B cell (primary cell): ENCODE measurements at places on chromosomes 16 and 17.

GRCh38 chr17:69525920-69526841 lies 111.7 kb downstream of the MAP2K6 start:
- peak; percentile 49 for DNase-seq

DNA sequence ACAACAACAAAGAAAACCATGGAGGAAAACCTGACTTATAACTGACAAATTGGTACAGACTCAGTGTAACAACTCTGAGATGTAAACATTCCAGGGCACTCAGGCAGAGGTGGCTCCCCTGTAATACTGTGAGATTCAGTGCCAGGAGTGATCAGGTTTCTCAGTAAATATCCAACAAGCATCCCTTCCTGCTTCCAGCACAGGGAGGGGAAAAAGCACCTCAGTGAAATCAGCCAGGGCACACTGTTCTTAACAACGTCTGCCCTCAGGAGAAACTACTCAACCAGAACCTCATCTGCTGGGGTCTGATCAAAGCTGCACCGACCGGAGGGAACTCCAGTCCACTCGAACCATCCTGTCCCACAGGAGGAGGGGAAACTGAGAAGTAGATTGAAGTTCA lies 52.3 kb downstream of the AMFR start:
- DNase-seq, result no peak

DNA sequence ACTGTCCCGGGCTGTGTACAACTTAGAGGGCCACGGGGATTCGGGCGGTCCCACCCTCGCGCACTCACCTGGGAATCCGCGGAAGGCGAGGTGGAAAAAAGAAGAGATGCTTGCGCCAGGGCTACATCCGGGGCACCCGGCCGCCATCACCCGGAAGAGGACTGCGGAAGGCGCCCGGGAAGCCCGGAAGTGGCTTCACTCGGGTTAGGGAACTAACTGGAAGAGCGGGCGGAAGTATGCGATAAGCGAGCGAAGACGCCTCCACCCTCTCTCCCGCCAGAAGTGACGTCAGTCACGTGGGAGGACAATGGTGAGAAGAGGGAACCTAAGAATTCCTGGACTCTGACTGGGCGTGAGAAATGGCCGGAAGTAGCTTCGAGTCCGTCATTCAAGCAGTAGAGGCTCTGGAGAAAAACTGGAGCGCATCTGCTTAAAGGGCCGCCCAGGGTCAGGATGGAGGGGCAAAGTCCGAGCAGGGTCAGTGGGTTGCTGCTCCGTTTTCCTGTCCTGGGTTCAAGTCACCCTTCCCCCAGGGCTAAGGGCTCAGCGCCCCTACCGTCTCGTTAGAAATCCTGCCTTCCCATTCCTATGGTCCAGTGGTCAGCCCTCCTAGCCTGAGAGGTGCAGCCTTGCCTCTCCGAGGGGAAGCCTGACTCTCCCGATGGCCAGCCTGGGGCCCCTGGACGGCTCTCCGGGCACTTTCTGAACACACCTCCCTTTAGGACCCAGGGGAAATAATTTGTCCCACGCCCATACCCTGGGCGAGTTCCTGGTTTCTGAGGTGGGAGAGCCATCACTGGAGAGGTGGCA lies at the start of gene CD2BP2:
Gene CD2BP2 (minus strand): TSS at position 165 of the 810 bp plus-strand sequence. CDS start 627 bp downstream, outside the sequence.
- DNase-seq, result peak; percentile 95

GRCh38 chr16:12170103-12171040 lies 193.8 kb downstream of the SNX29 start:
- no peak for DNase-seq

GRCh38 chr17:52383493-52384100 lies 225.1 kb upstream of the CA10 start:
- no peak for DNase-seq

- DNase-seq, result peak; percentile 65
These were observed 170.8 kb upstream of the FAM20A start for GRCh38 chr17:68771867-68772515.

DNA sequence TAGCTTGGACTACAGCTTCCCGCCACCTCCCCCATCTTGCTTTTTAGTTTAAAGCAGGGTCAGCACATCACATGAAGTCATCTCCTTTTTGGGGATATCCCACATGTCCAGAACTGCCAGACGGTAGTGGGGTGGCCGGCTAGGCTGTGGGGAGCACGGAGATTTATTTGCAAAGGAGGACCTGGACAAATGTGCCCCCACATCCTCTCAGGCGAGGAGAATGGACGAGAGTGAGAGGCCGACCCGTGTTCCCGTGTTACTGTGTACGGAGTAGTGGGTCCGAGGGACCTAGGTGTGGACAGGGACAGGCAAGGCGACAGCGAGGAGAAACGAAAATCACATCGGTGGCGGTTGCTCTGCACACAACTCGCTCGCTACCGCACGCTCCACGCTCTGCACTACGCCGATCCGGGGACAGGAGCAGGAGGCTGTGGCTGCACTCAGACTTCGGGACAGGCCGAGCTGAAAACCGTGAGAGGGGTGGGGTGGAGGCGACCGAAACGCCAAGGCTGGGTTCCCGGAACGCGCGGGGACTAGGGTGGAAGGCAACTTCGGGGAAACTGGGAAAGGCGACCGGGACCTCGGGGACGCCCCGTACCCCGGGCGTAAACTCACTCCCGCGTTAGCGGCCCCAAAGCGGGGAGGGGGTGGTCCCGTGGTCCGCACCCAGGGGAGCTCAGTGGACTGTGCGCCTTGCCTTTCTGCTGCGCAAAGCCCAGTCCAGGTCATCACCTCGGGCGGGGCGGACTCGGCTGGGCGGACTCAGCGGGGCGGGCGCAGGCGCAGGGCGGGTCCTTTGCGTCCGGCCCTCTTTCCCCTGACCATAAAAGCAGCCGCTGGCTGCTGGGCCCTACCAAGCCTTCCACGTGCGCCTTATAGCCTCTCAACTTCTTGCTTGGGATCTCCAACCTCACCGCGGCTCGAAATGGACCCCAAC lies at the start of gene MT1A:
Gene MT1A (plus strand): TSS at position 853 of the 937 bp plus-strand sequence. CDS start 73 bp downstream, at position 926.
- peak; percentile 29 for DNase-seq

DNA sequence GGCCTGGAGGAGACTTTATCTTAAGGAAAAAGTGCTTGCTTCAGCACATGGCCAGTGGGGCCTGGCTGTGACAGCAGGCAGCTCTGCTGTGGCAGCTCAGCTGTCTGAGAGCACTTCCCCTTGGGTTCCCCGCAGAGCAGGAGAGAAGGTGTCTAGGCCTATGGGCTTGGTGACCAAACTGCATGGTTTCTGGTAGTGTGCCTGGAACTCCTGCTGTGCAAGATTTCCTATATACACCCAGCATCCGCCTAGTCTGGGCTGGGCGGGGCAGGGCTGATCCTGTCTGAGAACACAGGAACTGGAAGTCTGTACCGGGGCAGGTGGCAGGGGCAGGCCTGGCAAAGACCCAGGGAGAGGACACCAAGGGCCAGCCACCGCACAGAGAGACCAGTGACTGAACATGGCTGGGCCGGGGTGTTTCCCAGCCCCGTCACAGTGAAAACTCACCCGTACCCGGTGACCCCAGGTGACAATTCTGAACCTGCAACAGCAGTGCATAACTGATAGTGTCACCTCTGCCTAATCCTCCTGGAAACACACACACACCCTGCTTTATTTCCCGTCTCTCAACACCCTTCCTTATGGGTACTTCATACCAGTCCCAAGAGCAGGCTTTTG lies 39.3 kb downstream of the CHD9 start:
- peak; percentile 64 for DNase-seq

DNA sequence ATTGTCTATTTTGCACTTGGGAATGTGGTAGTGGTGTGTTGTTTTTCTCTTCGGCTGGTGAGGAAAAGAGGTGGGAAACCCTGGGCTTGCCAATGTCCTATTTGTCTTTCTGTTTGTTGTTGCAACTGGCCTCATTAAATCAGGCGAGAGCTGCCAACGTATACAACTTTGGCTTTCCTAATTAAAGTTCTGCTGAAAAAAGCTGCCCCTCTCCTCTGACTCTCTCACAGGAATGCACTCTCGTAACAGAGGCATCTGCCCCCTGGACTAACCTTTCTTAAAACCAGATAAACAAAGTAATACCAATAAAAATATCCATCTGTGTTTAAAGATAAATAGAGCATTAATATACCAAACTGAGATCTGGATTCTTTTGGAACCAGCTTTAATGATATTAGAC lies 7.8 kb downstream of the CDRT15 start:
- no peak for DNase-seq

DNA sequence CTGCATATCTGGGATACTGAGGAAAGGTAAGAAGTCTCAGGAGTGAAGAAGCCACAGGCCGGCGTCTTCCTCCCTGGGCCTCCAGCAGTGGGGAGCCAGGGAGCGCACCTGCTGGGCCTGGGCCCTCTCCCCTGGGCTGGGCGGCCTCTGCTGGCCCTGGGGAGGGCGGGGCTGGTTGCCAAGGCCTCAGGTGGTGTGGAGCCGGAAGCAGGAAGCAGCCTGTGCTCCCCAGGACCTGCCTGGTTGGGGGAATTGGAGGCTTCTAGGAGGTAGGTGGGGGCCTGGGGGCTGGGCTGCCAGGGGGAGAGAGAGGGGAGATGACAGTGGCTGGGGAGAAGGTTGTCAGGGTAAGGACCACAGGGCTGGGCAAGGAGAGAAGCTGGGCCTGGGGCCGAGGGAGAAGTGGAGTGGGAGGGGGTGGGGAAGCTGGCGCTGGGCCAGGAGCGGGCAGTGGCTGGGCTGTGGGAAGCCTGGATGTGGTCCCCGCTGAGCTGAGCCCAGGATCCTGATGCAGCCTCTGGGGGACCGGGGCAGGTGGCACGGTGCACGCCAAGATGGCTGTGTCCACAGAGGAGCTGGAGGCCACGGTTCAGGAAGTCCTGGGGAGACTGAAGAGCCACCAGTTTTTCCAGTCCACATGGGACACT lies at the start of gene SMIM22:
Gene SMIM22 (plus strand): TSS at position 189 of the 647 bp plus-strand sequence. CDS start 366 bp downstream, at position 555.
- DNase-seq, result no peak

DNA sequence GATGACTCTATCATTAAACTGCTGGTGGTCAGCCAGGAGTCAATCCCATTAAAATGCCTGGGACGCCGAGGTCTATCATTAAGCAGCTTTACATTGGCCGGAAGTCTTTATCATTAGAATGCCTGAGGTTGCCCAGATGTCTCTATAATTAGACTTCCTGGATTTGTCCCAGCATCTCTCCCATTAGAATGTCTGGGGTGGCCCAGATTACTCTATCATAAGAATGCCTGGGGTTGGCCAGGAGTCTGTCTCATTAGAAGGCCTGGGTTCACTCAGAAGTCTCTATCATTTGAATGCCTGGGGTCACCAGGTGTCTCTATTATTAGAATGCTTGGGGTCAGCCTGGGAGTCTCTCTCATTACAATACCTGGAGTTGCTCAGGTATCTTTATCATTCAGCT lies 2227.2 kb downstream of the TP53TG3F start:
- no peak for DNase-seq

DNA sequence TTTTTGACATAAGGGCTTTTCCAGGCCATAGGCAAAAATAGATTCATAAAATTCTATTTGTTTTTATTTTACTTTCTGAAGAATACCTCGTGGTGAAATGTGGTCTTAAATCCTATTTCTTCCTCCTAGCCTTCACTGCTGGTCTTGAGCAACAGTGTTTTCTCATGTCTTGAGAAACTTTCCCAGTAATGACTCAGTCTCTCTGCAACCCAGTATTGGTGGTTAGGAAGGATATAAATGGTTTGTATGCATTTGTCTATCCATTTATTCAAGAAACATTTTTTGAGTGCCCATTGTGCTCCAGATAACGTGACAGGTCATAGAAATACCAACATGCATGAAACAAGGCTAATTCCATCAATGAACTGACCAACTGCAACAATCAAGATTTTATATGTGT lies 213.9 kb downstream of the TMEM114 start:
- no peak for DNase-seq

- DNase-seq, result no peak
These were observed 91.2 kb downstream of the AIPL1 start for GRCh38 chr17:6343736-6344135.

DNA sequence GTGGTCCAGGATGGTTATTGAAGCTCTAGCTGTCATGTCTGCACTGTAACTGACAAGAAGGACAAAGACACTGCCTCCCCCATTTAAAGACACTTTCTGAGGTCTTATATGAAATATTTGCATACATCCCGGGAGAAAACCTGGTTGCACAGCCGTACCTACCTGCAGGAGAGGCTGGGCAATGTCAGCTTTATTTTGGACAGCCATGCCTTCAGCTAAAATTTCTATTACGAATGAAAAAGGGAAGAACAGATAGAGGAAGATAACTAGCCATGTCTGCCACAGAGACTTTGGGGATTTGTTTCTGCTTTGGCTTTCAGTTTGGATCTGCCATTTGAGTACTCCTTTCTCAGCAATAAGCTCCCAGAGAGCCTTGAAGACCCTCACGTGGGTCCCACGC lies 19.0 kb downstream of the SLC7A6 start:
- DNase-seq, result peak; percentile 54

GRCh38 chr16:58608601-58609136 lies 21.0 kb downstream of the CNOT1 start:
- no peak for DNase-seq

DNA sequence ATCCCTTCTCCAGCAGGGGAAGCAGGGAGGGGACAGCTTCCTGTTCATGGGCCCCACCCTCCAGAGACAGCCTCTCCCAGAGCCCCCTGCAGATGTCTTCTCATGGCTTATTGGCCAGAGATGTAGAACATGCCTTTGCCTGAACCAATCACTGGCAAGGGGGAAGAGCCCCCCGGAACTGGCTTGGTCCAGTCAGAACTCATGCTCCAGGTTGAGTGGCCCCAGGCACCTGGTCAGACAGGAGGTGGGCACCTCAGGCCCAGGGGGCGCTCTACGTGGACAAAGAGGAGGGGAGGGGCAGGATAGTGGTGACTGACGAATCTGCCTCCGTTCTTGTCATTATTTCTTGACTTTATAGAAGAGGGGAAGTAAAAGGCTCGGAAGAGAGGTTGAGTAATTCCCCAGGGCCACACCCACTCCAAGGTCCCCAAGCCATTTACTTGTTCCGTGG lies 23.6 kb downstream of the RAB11FIP4 start:
- peak; percentile 22 for DNase-seq

DNA sequence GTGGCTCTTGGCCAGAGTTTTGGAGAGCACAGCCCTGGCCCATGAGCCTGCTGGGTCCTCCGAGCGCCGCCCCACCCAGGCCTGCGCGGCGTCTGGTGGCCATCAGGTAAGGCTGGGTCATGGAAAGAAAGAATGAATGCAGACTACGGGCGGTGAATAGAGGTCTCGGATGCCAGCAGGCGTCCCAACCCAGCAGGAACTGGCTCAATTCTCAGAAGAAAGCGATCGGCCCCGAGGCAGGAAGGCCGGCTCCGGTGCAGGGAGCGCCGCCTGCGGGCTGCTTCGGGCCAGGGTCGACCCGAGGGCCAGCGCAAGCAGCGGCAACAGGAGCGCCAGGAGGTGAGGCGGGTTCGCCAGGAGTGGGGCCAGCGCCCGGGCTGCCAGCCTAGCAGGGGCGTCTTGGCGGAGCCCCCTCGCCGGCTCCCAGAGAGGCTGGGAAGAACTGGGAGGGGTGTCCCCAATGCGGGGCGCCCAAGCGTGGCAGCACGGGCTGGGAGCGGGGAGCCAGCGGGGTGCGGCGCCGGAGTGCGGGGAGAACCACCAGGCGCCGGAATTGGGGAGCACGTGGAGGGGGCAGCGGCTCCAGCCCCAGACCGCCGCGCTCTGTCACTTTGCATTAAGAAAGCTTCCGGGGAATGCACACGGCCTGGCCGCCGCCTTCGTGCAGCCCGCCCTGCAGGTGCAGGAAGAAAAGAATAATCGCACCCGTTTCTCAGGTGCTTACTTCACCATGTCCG lies 7.1 kb upstream of the TMC5 start:
- DNase-seq, result peak; percentile 25
